Lung (tissue), 17 donors: ENCODE measurements at places on chromosomes 7 and 10. TPM values are rescaled to one million over a fixed set of nuclear protein-coding genes. Genes with fewer than 3 reads are reported as not detected.

TLX1 gene
- polyA plus RNA-seq: not detected

DNA sequence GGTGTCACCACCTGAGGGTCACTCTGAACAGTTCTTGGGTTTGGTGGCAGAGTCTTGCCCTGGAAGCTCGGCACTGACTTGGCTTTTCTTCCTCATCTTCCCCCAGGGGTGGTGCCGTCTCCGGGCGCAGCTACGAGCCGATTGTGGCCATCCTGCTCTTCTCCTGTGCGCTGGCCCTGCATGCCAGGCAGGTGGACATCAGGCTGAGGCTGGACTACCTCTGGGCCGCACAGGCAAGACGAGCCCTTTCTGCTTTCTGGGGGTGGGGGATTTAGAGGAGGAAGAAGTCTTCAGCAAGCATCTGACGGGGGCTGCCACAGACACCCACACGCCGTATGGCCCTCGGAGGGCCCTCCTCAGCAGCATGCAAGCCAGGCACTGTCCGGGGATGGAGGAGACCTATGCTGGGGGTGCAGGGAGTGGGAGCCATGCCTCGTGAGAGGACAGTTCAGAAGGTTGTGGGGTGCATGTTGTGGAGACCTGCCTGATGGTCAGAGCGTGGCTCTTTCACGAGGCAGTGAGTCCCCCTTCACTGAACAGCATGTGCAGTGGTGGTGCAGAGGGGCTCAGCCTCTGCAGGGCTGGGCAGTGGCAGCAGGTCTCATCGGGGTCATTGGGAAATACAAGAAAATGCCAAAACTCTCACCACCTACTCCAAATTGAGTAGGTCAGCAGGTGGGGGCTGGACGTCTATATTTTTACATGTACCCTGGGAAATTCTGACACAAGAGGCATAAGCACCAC is 112.4 kb downstream of the ADCY1 start:
- no peak for DNase-seq

AASS gene
- polyA plus RNA-seq: 13.7 TPM

- DNase-seq: peak; percentile 15
Measured at GRCh38 chr10:99784016-99784726, 1.7 kb downstream of the ABCC2 start.

- DNase-seq: no peak
Measured at GRCh38 chr10:103193820-103194529, 903 bp upstream of the NT5C2 start.

VGF gene
- polyA plus RNA-seq: 0.08 TPM

GRCh38 chr7:110650328-110650727 is 440.6 kb upstream of the LRRN3 start:
- no peak for DNase-seq

ARHGEF35 gene
- polyA plus RNA-seq: 8.4 TPM

DDIT4 gene
- polyA plus RNA-seq: 55.3 TPM

GRCh38 chr10:97522937-97523336 is 24.2 kb downstream of the UBTD1 start:
- no peak for DNase-seq

DNA sequence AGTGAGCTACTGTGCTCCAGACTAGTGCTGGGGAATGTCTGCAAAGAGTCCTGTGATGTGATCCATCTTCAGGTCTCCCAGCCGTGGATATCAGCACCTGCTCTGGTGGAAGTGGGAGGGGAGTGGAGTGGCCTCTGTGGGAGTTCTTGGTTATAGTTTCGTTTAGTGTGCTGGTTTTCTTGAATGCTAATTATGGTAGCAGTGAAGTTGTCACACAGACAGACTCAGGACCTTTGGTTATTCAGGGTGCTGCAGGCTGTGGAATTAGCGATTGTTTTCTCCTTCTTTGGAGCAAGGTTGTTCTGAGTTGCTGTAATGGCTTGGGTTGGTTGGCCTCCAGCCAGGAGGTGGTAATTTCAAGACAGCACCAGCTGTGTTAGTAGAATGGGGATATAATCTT is 132.7 kb upstream of the HGF start:
- no peak for DNase-seq

GRCh38 chr10:86522510-86522855 is 891 bp upstream of the WAPL start:
- peak; percentile 51 for DNase-seq

- DNase-seq: no peak
Measured at GRCh38 chr7:30979027-30979426, 15.3 kb downstream of the GHRHR start.

- DNase-seq: peak; percentile 34
Measured at GRCh38 chr7:8511855-8512254, 78.4 kb downstream of the NXPH1 start.

DNA sequence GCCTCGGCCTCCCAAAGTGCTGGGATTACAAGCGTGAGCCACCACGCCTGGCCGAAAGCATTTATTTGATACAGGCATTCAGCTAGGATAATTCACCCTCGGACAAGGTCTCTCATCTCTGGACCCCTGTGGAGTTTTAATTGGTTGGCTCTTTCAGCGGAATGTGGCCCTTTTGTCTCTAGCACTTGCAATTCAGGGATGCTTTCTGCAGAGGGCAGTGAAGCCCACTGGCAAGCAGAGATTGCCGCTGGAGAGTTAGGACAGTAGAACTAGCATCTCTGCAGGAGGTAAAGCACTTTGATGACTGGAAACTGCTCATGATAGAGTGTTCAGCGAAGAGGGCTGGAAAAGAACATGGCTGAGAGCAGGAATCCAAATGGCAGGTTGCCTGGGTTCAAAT is 62.0 kb downstream of the SUFU start:
- no peak for DNase-seq

- no peak for DNase-seq
Measured at GRCh38 chr7:111867348-111867931, 305.1 kb upstream of the IMMP2L start.

- no peak for DNase-seq
Measured at GRCh38 chr10:59750155-59750945, 2.9 kb downstream of the MRLN start.

DENND11 gene
- 8.2 TPM for polyA plus RNA-seq

DNA sequence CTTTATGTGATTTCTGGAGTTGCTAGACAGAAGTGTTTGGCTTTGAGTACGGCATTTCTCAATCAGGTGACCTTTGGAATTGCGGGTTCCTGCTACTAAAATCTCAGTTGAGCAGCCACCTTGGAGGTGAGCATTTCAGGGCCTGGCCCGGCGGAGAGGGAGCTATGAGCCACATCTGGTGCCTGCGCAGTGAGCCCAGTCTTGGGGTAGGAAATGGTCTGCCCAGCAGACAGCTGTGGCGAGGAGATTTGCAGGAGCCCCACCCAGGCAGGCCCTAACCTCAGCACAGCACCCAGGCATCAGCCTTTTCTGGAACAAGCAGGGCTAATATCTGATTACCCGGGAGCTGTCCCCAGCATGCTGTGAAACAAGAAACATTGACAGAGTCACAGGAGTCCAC is 547.9 kb upstream of the FOXK1 start:
- DNase-seq: no peak

DNA sequence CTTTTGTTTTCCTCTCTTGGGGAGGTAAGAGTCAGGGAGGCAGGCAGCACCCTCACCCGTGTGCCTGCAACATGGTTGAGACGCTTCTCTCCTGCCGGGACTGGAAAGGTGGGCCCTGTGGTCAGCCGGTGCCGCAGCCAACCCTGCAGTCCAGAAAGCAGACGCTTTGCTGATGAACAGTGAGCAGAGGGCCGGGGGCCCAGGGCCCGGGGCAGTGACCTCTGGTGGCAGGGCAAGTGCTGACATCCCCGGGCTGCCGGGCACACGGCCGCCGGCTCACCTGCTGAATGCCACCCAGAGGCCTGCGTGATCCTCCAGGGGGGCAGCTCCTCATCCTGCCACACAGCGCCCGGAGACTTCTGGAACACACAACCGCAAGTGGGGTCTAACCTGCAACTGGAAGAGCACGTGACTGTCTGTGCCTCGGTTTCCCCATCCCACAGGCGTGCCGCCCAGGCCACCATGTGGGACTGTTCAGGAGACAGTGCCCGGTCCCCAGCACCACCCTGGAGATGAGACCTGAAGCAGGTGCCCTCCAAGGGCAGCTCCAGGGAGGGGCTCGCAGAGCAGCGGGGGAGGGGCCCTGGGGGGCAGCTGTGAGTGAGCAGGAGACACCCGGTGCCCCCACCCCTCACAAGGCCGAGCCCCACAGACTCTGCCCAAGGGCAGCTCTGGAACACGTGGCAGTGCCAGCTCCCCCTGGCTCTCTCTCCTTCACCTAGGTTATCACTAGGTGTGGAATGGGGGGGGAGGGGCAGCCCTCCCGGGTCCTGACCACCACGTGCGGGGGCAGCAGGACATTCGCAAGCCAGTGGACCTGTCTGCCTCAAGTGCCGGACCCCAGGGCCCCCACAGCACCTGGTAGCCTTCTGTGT is 2.2 kb upstream of the ADGRA1 start:
- DNase-seq: no peak

TIMM23B gene
- 9.4 TPM for polyA plus RNA-seq

DNA sequence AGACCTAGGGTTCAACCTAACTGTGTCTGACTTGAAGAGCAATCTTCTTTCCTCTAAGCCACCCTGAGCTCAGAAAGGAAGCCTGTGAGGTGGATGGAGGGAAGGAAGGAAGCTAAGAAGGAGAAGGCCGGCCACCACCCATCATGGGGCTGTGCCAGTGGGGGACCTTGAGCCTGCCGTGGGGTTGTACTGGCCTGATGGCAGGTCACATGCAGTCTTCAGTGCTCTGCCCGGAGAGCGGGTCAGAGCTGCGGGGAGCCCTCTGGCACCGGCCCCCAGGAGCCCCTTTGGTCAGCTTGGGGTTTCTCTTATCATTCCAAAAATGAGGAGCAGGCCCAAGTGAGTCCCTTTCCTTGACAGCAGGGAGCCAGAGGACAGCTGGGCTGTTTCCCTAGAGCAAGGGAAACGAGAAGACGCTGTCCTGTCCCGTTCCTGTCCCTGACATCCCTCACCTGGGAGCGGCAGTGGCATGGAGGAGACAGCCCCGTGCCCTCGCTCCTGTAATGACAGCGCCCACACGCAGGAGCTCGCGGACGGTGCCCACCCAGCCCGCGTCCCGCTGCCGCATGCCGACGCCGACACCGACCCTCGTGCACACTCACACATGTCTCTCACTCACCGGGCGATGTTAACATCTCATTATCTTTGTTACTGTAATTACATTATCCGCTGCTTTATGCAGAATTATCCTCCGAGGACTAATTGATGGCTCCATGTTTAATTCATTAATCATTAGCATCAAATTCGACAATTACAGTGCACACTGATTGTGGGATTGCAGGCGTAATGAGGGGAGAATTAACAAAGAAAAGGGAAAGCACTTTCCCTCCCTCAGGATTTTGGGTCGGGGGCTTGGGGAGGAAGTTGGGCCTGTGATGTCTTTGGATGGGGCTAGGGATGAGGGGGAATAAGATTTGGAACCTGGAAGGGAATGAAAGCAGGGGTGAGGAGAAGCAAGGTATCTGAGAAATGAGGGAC is 31.3 kb downstream of the GBX1 start:
- DNase-seq: peak; percentile 7

LIPM gene
- not detected for polyA plus RNA-seq

DNA sequence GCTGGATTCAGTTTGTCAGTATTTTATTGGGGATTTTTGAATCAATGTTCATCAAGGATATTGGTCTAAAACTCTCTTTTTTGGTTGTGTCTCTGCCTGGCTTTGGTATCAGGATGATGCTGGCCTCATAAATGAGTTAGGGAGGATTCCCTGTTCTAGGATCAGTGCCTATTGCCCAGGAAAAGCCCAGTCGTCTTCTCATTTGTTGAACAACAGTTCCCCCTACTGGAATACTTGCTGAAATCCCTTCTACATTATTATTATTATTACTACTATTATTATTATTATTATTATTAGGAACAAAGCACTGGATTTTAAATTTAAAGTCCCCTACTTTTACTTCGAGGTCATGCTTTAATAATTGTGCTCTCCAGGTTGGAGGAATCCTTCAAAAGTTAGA is 528.9 kb downstream of the MAGI2 start:
- DNase-seq: peak; percentile 41

GRCh38 chr10:114310346-114310745 is 71.3 kb downstream of the VWA2 start:
- no peak for DNase-seq

NPFFR1 gene
- polyA plus RNA-seq: 0.14 TPM

- DNase-seq: no peak
Measured at GRCh38 chr10:93062514-93063143, 2.0 kb downstream of the CYP26C1 start.

TWIST1 gene
- 0.55 TPM for polyA plus RNA-seq

DNA sequence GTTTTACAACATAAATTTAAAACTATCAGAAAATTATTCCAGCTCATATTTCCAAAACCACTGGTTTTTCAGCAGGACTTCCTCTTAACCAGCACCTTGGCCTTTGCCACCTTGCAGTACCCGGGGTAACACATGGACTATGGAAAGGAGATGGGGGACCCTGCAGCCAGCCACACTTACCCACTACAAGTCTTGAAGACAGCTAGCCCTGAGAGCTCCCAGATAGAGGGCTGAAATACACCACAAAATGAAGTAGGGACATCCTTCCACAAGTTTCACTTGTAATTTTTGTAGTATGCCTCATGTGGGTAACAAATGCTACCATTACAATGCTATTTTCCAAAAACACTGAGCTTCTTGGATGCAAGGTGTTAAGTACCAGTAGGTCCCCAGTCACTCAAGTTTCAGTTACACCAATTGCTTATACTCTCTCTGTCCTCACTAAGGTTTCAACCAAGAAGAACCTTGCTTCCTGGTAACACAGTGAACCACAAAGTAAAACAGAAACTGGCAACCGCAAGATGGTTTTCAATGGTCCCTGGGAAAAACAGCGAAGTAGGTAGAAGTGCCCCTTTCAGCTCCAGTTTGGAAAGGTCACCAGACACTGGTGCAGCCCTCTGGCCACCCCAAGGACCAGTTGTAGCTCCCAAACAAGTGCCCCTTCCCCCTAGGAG is 110.9 kb downstream of the SGMS1 start:
- DNase-seq: no peak

- DNase-seq: no peak
Measured at GRCh38 chr7:39531818-39532217, 34.4 kb upstream of the YAE1 start.

GRCh38 chr10:130814610-130815009 is 496.9 kb downstream of the TCERG1L start:
- DNase-seq: no peak

- DNase-seq: no peak
Measured at GRCh38 chr7:123208793-123209192, 9.0 kb upstream of the SLC13A1 start.

- no peak for DNase-seq
Measured at GRCh38 chr7:46830-47140, 145.6 kb upstream of the FAM20C start.

EMX2 gene
- not detected for polyA plus RNA-seq

- DNase-seq: no peak
Measured at GRCh38 chr10:66349726-66350125, 576.1 kb upstream of the LRRTM3 start.

GRCh38 chr10:91380873-91381256 is 29.3 kb upstream of the HECTD2 start:
- DNase-seq: no peak

- no peak for DNase-seq
Measured at GRCh38 chr7:151178831-151179230, 8.2 kb downstream of the ASB10 start.

DNA sequence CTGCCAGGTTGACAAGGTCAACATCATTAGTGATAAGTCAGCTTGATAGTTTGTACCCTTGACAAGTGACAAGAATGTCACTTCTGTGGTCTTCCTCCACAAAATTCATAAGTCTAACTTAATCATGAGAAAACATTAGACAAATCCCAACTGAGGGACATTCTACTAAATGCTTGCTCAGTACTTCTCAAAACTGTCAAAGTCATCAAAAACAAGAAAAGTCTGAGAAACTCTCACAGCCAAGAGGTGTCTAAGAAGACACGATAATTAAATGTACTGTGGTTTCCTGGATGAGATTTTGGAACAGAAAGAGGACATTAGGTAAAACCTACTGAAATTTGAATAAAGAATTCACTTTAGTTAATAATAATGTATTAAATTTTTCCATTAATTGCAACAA is 29.8 kb upstream of the SLC16A12 start:
- DNase-seq: no peak

ADAM22 gene
- polyA plus RNA-seq: 0.13 TPM

SUV39H2 gene
- 2.6 TPM for polyA plus RNA-seq
